ENCODE measurements at places on chromosomes 3 and 15.
A peak's percentile ranks its signal among the peaks of the same experiment; 100 is the strongest.

- DNase-seq: no peak
Observed at GRCh38 chr3:14317057-14317553, 85.3 kb upstream of the SLC6A6 start.

DNA sequence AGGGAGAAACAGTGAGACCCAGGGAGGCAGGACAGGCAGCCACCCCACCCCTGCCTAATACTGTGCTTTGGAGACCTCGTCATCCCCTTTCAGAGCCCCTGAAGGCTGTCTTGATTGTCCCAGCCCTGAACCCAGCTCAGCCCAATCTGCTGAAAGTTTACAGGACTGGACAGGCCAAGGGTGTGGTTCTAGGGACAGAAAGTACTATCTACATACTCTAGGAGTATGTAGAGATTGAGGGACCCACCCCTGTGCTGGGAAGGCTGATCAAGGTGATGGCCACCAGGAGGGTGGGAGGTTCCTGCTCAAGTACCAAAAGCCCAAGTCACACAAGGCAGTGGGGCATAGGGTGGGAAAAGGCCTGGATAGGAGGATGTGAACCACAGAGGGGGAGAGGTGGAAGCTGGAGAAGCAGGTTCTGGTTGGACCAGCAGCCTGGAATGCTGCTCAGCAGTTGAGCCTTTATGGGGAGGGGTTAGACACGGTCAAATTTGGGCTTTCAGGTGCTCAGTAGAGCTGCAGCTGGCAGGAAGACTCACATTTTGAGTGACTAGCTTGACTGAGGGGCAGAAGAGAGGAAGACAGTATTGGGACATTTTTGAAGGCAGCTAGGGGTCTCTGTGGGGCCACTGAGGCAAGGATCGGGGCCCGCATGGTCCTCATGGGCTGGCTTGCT, 6.7 kb downstream of the NBEAL2 start:
- DNase-seq: no peak

- no peak for DNase-seq
Observed at GRCh38 chr3:182182531-182182968, 470.8 kb downstream of the SOX2 start.

DNA sequence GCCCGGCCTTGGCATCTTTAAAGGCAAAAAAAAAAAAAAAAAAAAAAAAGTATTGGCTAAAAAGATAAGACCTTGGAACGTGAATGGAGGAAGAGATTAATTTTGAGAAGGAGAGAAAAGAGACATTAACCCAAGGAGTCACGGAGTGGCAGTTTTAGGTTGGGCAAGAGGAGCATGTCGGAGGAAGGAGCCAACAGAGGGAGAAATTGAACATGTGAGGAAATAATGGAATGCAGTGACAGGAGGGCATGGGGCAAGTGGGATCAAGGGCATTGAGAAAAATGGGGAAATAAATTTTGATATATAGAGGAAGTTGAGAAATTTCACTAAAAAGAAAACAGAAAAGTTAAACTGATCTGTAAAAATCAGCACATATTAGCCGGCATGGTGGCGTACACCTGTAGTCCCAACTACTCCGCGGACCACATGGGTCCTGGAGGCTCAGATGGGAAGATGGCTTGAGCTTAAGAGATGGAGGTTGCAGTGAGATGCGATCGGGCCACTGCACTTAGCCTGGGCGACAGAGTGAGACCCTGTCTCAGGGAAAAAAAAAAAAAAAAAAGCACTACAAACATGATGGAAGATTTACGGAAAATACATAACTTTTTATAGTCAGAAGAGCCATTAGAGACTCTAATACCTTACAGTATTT, 1.2 kb downstream of the HAUS2 start:
- DNase-seq: no peak

GRCh38 chr3:108677811-108678210, 79.4 kb downstream of the RETNLB start:
- no peak for DNase-seq

DNA sequence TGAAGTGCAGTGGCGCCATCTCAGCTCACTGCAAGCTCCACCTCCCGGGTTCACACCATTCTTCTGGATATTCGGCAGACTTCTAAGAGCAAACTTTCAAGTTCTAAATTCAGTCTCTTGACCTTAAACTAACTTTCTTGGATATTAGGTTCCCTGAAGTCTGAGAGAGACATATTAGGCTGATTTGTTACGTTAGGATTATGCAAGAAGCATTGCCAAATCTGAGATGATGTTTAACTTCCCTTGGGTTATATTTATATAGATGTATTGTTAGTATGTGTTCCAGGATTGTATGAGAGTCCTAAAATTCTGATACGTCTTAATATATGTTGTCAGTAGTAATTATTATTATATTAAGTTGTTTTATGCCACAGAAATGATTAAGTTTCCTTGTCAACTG, 80.1 kb downstream of the SLC6A1 start:
- DNase-seq: no peak

DNA sequence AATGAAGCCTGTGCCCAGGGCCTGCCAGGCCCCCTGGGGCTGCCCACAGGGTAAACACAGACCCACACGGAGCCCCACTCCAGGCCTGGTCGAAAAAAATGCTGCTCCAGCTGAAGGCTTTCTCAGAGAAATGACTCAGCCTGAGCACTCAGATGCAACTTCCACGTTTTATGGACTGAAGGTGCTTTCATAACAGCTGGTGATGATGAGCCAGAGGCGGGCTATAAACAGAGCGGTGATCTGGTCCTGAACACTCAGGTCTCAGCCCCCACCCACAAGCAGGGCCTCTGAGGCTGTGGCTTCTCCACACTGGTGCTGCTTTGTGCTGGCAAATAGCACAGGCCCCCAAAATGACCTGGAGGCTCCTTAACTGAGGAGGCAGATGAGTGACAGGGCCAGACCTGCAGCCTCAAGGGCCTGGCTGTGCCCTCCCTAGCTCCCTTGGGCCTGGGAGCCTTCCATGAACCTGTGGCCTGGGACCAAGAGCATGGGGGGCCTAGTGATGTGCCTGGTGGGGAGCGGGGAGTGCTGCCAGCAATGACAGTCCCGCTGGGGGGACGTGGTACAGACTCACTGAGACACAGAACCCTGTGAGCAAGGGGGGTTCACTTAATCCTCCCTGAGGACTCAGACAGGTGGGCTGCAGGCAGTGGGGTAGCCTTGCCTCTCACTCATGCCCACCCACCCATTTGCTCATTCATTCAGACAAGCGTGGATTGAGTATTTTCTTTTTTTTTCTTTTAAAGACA, 23.0 kb upstream of the FURIN start:
- peak; percentile 47 for DNase-seq

Data from LoVo (cell line).